ENCODE measurements at places on chromosomes 6 and 20.

GRCh38 chr20:22453244-22454080, 130.9 kb downstream of the FOXA2 start:
- DNase-seq = no peak

DNA sequence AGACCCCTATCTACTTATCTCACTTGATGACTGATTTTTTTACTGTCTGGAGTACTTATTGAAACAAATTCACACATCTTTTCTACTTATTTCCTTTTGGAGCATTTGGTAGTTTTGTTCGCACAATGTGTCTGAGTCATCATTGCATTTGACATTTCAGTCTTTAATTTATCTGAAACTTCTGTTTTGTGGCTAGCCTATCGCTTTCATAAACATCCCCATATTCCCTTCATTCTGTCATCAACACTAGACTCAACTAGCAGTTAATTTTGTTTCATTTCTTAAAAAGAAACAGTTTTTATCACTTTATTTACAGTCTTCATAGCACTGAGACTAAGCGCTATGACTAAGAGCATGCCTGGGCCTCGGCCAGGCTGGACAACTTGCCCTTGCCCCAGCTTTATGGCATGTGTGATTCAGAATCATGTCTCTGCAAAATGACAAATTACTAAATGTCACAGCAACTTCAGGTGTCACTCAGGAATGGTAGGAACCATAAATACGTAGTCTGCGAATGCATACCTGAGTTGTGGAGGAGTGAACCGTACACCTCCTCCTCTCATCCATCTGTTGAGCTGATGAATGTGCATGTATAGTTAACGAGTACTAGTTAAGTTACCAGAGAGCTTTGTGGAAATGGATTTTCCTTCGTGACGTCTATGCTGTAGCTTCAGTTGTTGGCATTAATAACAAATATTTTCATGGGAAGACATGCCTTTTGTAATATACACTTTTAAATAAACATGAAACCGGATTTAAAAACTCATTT, 16.2 kb downstream of the L3MBTL3 start:
- no peak for DNase-seq

DNA sequence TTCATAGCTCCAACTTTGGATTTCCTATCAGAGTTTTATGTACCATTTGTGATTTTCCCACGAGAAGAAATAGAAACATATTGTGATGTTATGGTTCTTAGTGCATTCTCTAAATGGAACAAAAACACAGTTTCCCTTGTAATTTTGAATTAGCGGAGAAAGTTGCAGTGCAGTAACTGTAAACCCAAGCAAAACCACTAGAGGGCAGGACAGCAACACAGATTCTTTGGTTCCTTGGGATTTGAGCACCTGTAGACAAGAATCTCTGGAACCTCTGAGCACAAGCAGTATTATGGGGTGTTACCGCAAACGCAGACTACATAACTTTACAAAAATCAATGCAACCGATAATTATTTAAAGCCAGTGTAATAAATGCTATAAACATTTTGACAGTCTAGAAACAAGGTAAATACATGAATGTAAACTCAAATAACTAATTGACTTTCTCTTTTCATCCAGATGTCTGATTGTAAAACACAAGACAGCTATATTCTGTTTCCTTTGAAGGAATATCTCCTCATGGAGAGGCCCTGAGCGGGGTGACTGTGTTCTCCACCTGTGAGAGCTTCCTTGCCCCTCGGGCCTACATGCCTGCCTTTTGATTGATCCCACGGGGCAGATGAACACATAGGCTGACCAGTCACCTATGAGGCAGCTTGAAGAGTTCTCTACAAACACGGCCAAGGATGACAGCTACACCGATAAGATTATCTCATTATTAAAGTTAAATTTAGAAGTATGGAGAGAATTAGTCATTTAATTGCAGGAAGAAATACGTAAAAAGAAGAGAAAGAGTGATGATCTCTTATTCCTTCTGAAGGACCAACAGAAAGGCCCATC, 67.5 kb upstream of the COL21A1 start:
- DNase-seq = no peak

DNA sequence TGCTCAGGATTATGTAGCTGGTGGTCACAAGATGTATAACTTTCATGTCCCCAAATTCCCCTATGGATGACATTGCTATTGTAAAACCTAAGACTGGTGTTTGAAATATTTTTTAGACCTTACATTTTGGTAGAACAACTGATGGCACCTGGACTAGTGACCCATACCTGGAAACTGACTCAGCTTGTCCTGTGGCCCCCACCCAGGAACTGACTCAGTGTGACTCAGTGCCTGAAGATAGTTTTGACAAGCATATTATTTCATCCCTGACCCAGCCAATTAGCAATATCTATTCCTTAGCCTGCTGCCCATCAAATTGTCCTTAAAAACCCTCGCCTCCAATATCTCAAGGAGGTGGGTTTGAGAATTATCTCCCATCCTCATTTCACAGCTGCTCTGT, 90.9 kb upstream of the GRIK2 start:
- no peak for DNase-seq

DNA sequence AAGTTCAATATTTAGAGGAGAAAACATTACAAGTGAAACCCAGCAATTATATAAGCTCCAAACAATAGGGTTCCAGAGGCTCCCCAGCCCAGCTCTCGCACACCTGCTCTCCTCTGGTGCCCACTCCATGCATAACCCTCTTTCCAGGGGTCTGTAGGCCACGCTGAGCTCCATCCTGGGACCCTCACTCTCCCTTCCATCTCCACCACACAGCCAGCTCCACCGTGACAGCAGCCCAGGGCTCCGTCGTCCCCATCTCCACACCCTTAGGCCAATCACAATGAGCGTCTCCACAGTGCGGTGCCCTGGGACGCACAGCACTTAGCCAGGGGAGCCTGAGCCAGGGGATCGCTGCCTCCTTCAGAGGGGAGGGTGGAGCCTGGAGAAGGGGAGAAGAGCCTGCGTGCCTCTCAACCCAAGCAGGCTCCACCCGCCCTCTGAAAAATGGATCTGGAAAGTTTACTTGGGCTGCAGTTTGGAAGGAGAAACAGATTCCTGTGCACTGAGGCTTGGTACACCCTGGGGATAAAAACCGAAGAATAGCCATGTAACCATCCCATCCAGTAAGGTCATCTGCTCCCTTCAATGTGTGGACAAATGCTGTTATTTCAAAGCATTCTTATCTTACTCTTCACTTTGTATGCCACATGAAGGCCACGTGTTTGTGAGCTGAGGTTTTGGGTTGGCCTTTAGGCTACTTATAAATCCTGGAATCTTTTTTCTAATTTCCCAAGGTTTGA, 72.4 kb upstream of the GGTLC1 start:
- no peak for DNase-seq

DNA sequence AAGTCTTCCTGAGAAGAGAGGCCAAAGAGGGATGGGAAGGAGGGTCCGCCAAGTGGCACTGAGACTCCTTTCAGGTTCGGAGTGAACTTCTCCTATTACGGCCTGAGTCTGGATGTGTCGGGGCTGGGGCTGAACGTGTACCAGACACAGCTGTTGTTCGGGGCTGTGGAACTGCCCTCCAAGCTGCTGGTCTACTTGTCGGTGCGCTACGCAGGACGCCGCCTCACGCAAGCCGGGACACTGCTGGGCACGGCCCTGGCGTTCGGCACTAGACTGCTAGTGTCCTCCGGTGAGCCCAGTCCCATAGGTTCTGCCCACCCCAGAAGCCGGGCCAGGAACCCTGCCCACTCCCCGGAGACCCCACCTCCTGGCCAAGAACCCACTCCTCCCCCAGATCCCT, 4.1 kb downstream of the SLC22A7 start:
- no peak for DNase-seq

- no peak for DNase-seq
Observed at GRCh38 chr6:6713657-6714056, 125.1 kb downstream of the LY86 start.

DNA sequence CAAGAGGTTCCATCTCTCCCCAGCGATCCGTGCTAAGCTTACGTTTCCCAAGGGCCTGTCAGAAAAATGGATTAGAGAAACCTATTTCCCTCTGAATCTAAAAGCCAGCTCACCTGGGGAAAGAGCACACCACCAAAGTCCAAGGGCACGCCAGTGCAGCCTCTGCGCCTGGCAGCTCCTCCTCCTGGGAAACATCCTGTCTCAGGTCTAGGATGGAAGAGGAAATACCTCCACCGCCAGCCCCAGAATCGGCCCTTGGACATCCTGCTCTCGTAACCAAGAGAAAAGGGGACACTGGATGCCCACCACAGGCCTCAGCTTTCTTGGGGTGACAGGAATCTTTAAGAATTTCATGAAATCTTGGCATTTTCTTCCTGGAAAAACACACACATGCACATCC, 18.7 kb downstream of the RAMACL start:
- no peak for DNase-seq

DNA sequence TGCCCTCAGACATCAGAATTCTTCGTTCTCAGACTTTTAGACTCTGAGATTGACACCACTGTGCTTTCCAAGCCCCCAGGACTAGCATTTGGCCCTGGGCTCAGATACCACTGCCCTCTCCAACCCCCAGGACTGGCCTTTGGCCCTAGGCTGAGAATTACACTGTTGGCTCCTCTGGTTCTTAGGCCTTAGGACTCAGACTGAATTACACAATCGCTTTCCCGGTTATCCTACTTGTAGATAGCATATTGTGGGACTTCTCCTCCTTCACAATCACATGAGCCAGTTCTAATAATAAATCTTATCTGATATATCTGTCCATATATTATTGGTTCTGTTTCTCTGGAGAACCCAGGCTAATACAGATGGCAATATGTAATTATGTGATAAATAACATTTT, 1725.5 kb downstream of the GRIK2 start:
- no peak for DNase-seq

GRCh38 chr6:100479179-100480035, 14.7 kb upstream of the SIM1 start:
- DNase-seq = no peak

DNA sequence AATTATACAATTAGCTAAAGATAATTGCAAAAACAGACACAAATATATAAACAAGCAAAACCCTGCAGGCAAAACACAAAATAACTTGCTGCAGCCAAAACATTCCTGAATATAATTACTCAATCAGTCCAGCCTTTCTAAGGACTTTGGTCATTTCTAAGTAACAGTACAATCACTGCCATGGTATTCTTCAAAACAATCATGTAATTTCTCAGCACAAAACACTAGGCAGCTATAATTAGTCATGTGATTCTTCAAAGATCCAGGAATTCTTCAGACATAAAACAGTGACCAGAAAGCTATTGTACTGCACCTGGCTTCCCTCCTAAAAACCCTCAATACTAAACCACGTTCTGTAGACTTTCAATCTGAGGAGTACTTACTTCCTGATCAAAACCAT, 881.1 kb downstream of the EPHA7 start:
- no peak for DNase-seq

DNA sequence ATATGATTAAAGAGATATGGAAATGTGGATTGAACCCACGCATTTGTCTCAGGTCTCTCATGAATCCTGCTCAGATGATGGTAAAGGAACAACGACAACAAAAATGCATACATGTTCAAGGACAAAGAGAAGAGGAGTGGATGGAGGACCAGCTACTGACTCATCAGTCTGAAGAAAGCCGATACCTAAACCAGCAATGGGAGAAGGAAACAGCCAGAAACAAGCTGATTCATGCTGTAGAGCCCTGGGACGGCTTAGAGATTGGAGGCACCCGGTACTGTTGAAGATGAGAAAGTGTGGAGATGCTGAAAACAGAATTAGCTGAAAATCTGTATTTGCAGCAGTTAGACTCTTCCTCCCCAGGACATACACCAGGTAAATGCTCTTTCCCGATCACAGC, 14.4 kb upstream of the RIPPLY2 start:
- no peak for DNase-seq

GRCh38 chr6:144232832-144233230, 52.3 kb upstream of the UTRN start:
- no peak for DNase-seq

DNA sequence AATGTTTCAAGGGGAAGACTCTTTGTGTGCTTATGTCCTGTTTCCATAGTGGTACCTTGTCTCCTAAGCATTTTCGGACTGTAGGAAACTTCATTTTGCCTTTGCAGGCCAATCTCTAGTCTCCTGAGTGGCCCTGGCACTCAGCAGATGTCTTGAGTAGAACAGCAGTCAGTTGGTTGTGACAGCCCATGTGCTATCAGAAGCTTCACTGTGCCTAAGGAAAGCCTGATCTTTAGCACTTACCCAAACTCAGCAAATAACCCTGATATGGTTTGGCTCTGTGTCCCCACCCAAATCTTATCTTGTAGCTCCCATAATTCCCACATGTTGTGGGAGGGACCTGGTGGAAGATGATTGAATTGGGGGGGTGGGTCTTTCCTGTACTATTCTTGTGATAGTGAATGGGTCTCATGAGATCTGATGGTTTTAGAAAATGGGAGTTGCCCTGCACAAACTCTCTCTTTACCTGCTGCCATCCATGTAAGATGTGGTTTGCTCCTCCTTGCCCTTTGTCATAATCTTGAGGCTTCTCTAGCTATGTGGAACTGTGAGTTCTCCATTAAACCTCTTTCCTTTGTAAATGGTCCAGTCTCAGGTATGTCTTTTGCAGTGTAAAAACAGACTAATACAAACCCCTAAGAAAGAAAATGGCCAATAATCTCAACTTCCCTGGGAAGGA, 15.9 kb upstream of the SRPK1 start:
- DNase-seq = no peak

DNA sequence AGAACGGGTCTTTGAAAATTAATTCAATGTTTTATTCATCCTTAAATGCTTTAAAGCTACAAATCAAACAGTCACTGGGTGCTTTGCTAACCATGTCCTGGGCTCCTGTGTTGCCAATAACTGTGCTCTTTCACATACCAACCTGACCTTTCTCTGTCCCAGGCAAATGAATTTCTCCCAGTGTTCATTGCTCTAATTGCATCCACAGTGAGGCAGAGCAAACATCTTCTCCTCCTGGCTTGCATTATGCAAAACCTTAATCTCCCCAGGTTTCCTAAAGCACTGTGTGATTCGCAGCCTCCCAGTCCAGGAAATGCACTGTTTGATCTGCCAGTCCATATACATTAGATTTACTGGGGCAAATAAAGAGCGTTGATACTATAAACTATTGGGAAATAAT, 219.0 kb downstream of the PREX1 start:
- no peak for DNase-seq

- DNase-seq = peak; percentile 59
Observed at GRCh38 chr6:28944412-28944865, 20.7 kb upstream of the TRIM27 start.

DNA sequence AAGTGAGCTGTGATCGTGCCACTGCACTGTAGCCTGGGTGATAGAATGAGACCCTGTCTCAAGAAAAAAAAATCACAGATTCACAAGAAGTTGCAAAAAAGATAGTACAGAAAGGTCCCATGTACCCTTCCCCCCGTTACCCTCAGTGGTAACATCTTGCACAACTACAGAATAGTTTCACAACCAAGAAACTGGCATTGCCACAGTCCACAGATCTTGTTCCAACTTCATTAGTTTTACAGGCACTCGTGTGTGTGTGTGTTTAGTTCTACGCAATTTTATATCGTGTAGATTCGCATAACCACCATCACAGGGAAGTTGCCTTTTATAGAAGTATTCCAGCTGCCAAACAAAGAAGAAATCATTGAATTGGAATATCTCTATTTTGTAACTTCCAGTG, 19.1 kb downstream of the SPATA2 start:
- DNase-seq = no peak
